ENCODE measurements at places on chromosomes 5 and 9. TPM values are rescaled to one million over a fixed set of nuclear protein-coding genes. Genes with fewer than 3 reads are reported as not detected.

- H3K36me3 ChIP-seq, result no peaks in the 10 kb centered on the region
- H3K27ac ChIP-seq, result no peak overlapping the region
- H3K4me1 ChIP-seq, result no peaks in the 10 kb centered on the region
- no peak overlapping the region for H3K4me3 ChIP-seq
These were observed 661.1 kb downstream of the PTPRD start for GRCh38 chr9:9951556-9952160.

DNA sequence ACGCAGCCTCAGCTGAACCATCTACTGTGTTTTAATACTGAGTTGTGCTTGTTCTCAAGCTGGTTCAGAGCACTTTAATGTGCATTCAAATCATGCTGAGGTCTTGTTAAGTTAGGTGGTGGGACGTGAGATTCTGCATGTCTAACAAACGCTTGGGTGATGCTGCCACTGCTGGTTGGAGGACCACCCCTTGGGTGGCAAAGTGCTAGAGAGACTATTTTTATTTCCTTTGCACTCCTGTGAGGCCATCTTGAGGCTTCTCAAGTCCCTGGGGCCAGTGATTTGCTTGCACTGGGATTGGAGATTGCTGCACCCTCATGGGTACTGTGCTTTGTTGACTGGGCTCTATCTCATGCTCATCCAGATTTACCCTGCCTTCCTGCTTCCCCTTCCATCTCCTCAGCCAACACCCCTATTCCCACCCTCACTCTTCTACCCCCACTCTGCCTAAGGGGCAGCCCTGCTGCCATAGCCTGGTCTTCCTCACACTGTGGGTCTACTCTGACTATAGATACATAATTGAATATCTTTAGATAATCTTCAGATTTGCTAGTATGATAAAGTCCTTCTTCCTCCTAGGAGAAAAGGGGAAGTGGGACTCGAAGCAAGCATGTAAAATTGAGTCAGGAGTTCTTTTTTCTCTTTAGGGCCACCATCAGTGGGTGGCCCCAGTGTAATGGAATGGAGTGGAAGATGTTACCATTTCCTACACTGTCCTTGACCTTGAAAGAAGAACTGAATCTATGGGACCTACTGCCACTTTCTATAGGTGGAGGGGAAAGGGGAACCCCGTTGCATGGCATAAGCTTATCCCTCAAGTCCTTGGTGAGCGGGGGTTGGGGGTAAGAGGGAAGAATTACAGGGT lies 45.1 kb upstream of the SUB1 start:
- no peak overlapping the region for H3K27ac ChIP-seq
- H3K36me3 ChIP-seq, result no peaks in the 10 kb centered on the region
- no peaks in the 10 kb centered on the region for H3K4me1 ChIP-seq
- no peak for DNase-seq
- no peak overlapping the region for H3K4me3 ChIP-seq

GRCh38 chr9:93043122-93043521 lies 15.4 kb upstream of the SUSD3 start:
- H3K36me3 ChIP-seq, result no peaks in the 10 kb centered on the region
- H3K27me3 ChIP-seq, result no peaks in the 10 kb centered on the region
- H3K4me3 ChIP-seq, result no peak overlapping the region
- DNase-seq, result no peak

GRCh38 chr5:76069061-76069735 lies 14.0 kb upstream of the SV2C start:
- H3K4me1 ChIP-seq, result no peaks in the 10 kb centered on the region
- H3K4me3 ChIP-seq, result no peak overlapping the region
- DNase-seq, result no peak
- H3K27ac ChIP-seq, result no peak overlapping the region
- no peaks in the 10 kb centered on the region for H3K27me3 ChIP-seq

DNA sequence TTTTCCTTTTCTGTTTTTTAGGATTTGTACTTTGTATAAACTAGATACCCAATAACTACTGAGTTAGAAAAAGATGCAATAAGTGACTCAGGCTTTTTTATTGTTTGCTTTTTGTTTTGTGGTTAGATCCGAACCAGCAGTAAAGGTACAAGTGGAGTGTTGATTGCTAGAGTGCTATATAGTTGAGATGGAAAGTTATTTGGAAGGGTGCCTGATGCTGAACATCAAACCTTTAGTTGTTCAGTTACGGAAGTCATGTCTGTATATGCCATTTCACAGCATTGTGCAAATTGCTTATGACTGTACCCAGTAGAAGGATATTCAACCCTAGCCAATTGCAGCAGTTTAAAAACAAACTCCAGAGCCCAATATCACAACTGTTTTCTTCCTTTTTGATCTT lies 285.1 kb downstream of the MAT2B start:
- H3K36me3 ChIP-seq, result no peaks in the 10 kb centered on the region
- H3K4me1 ChIP-seq, result no peaks in the 10 kb centered on the region
- H3K4me3 ChIP-seq, result no peak overlapping the region
- no peaks in the 10 kb centered on the region for H3K27me3 ChIP-seq
- no peak for DNase-seq
- H3K27ac ChIP-seq, result no peak overlapping the region

GRCh38 chr5:151007430-151008209 lies 12.8 kb upstream of the GPX3 start:
- H3K27me3 ChIP-seq, result no peaks in the 10 kb centered on the region
- no peak for DNase-seq
- no peaks in the 10 kb centered on the region for H3K36me3 ChIP-seq
- peak overlapping the region; percentile 91 for H3K27ac ChIP-seq

DNA sequence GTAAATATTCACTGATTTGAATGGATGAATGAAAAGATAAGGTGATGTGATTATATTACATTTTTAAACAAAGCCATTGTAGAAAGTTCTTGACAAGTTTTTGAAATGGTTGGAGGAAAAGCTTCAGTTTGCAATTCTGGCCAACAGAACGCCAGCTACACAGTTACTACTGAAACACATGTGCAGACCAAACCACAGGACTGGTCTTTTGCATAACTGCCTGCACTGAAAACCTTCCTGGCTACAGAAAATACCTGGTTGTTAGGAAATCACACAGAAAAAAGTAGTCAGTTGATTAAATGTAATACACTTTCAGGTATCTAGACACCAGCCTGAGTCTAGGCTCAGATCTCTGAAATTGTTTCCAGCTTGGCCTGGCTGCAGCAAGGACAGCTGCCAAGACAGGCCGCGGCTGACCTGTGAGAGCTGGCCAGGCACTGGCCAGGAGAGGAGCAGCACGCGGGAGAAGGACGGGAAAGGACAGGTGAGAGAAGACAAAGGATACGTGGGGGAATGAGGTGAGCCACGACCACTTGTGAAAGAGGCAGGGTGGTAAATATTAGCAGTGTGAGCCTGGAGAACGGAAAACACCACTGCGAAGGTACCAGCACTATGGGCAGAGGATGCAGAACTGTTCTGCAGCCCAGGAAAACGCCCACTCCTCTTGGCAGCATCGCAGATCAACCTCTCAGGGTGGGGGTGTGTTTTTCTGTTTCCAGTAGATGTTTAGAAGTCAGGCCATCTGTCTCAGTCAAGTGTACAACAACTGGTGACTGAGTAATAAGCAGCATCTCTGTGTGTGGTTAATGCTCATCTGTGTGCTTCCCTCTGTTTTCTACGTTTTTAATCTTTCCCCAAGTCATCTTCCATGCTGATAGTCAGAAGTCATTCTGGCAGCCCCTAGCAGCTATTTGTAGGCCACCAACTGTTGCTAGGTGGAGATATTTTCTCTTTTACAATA lies 137.4 kb downstream of the SCAMP1 start:
- peak; percentile 78 for DNase-seq
- no peaks in the 10 kb centered on the region for H3K36me3 ChIP-seq

- H3K4me1 ChIP-seq, result peaks cover 23% of the 10 kb centered on the region
- no peaks in the 10 kb centered on the region for H3K27me3 ChIP-seq
- H3K4me3 ChIP-seq, result no peak overlapping the region
- H3K27ac ChIP-seq, result no peak overlapping the region
- no peak for DNase-seq
These were observed 4.2 kb upstream of the CTNNAL1 start for GRCh38 chr9:109017493-109017892.

- H3K4me1 ChIP-seq, result no peaks in the 10 kb centered on the region
- H3K4me3 ChIP-seq, result no peak overlapping the region
- DNase-seq, result no peak
- H3K27ac ChIP-seq, result no peak overlapping the region
These were observed 14.7 kb upstream of the NIPBL start for GRCh38 chr5:36861871-36862270.

- H3K27ac ChIP-seq, result no peak overlapping the region
- DNase-seq, result no peak
- no peak overlapping the region for H3K4me3 ChIP-seq
- no peaks in the 10 kb centered on the region for H3K36me3 ChIP-seq
- H3K4me1 ChIP-seq, result peaks cover 44% of the 10 kb centered on the region
These were observed 56.0 kb upstream of the MOCS2 start for GRCh38 chr5:53165431-53166182.

GRCh38 chr9:137551264-137552021 lies at the start of gene MRPL41:
TSS of gene MRPL41 (plus strand) at chr9:137551879. CDS start at chr9:137552082, 203 bp downstream.
- H3K27ac ChIP-seq, result peak within 1 kb of the TSS; percentile 87
- peaks cover 53% of the 10 kb centered on the region for H3K4me1 ChIP-seq
- H3K4me3 ChIP-seq, result peak within 1 kb of the TSS; percentile 91
- peak; percentile 93 for DNase-seq

DNA sequence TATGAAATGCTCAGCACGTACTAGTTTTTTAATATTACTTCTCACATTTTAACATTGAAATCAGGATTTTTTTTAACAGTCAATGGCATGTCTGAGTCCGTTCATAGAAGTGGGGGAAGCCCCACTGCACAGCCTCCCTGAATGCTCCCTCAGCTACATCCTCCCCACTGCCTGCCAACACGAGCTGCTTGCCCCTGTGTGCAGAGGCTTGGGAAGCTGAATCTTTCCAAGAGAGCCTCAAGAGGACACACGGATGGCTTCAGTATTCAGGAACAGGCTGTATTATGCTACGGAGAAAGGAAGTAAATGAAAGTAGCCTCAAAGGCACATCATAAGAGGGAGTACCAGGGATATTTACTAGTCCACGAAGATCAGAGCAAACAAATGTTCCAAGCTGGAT lies 248.7 kb downstream of the SPOCK1 start:
- H3K27ac ChIP-seq, result no peak overlapping the region
- H3K36me3 ChIP-seq, result no peaks in the 10 kb centered on the region
- no peaks in the 10 kb centered on the region for H3K27me3 ChIP-seq
- H3K4me1 ChIP-seq, result no peaks in the 10 kb centered on the region
- no peak overlapping the region for H3K4me3 ChIP-seq
- no peak for DNase-seq

DNA sequence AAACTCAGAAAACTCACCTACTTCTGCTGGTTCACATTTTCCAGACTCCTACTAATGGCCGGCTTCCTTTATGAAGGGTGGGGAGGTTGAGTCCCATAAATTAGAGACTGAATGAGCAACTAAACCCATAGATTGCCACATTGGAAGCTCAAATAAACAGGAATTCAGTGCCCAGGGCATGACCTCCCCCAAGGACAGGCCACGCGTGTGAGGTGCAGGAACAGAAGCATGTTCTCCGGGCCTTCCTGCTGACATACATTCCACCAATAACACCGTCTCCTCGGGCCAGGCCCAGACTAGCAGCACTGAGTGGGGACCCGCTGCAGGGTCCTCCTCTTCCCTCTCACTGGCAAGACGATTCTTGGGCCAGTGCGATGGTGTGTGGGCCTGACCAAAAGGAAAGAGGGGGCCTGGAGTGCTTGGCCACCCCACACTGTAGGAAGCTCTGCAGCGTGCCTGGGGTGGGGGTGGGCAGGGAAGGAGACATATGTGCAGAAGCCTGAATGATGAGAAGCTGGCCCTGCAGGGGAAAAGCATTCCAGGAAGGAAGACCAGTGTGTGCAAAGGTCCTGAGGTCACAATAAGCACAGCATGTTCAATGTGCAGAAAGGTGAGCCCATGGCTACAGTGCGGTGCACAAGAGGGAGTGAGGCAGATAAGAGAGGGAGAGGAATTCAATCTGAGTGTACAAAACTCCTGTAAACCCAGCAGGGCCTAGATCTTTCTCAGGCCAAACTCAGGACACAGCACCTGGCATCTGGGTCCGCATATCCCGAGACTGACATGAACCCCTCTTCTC lies 12.0 kb downstream of the PTGES start:
- peaks cover 15% of the 10 kb centered on the region for H3K4me1 ChIP-seq
- H3K27me3 ChIP-seq, result no peaks in the 10 kb centered on the region
- no peaks in the 10 kb centered on the region for H3K36me3 ChIP-seq
- H3K4me3 ChIP-seq, result no peak overlapping the region
- DNase-seq, result no peak

GRCh38 chr9:97506306-97506705 lies 4.8 kb downstream of the TMOD1 start:
- no peak overlapping the region for H3K4me3 ChIP-seq
- peak overlapping the region; percentile 96 for H3K27ac ChIP-seq
- no peaks in the 10 kb centered on the region for H3K27me3 ChIP-seq
- peaks cover 85% of the 10 kb centered on the region for H3K4me1 ChIP-seq
- H3K36me3 ChIP-seq, result no peaks in the 10 kb centered on the region

- H3K27ac ChIP-seq, result no peak overlapping the region
- H3K4me1 ChIP-seq, result peaks cover 88% of the 10 kb centered on the region
- H3K36me3 ChIP-seq, result peaks cover 6% of the 10 kb centered on the region
- H3K4me3 ChIP-seq, result no peak overlapping the region
- no peak for DNase-seq
These were observed 5.3 kb downstream of the MACROH2A1 start for GRCh38 chr5:135393691-135394090.

GRCh38 chr9:121753802-121754654 lies 102.6 kb downstream of the DAB2IP start:
- H3K4me3 ChIP-seq, result no peak overlapping the region
- H3K4me1 ChIP-seq, result peaks cover 85% of the 10 kb centered on the region
- H3K36me3 ChIP-seq, result peaks cover 23% of the 10 kb centered on the region
- no peak for DNase-seq

DNA sequence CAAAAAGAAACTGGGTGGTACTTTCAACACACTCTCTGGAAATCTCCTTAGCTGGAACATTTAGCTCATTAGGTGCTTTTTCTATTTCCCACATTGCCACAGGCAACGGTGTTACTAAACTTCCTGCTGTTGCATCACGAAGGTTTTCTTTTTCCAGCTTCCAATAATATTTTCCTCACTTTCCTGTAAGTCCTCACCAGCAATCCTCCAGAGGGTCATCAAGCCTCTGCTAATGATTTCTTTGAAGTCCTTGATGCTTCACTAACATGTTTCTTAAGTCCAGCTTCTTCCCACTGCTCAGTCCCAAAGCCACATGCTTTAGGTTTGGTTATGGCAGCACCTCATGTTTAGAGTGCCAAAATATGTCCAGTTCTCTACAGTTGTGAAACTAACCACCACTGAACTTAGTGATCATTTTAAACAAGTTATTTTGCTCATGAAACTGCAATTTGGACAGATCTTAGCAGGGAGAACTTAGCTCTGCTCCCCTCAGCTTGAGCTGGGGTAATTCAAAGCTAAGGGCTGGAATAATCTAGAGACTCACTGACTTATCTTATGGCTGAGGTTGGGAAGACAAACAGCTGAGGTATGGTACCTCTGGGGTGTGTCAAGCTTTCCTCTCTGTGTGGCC lies 39.9 kb upstream of the RETREG1 start:
- DNase-seq, result no peak
- no peaks in the 10 kb centered on the region for H3K4me1 ChIP-seq
- H3K4me3 ChIP-seq, result no peak overlapping the region
- no peak overlapping the region for H3K27ac ChIP-seq
- H3K36me3 ChIP-seq, result no peaks in the 10 kb centered on the region

Gene MAMDC2
- 147 TPM for total RNA-seq

Gene TXNDC8
- not detected for total RNA-seq

Gene PCDHGB6
- 6.6 TPM for total RNA-seq

Gene FNBP1
- 246 TPM for total RNA-seq

Gene CCDC171
- 1.5 TPM for total RNA-seq
